Muscle of leg (tissue), 16 donors: ENCODE measurements at places on chromosomes 12 and 14.

- H3K4me1 ChIP-seq = peaks cover 12% of the 10 kb centered on the region
- no peak overlapping the region for H3K4me3 ChIP-seq
- H3K27me3 ChIP-seq = no peaks in the 10 kb centered on the region
- H3K27ac ChIP-seq = no peak overlapping the region
- no peak for DNase-seq
These were observed 44.4 kb downstream of the ANO6 start for GRCh38 chr12:45260104-45260815.

DNA sequence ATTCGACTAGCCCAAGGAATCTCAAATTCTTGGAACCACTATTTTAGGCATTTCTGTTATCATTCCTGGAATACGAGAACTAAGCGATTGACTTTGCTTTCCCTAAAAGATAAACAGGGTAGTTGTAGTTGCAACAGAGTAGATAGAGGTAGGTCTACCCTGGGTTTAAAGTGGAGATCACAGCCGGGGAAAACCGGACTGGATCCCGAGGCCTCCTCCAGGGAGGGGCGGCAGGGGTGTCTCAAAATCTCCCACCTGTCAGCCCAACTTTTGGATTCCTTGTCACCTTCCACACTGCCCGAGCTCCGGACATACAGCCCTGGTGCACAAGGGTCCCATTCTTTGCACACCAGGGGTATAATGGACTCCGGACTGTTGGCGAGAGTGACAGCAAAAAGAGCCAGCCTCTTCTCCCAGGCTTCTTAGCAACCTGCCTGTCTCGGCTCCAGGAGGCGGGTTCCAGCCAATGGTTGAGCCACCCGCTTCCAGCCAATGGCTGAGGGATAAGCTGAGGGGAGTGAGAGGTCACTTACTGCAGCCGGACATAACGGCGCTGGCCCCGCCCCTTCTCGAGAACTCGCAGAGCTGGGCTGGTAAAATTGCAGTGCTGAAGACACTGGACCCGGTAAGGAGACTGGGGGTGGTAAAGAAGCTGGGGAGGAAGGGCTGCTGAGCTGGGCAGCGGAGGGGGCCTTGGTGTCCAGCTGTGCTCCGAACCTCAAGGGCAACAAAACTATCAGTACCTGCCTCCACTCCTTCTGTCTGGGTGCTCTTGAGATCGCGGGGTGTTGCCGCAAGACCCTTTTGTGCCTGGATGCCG is at the start of gene SUOX:
Gene SUOX, plus strand, starts transcription at position 562 of the 820 bp plus-strand sequence. CDS start 4,946 bp downstream, outside the sequence.
- no peaks in the 10 kb centered on the region for H3K27me3 ChIP-seq
- H3K27ac ChIP-seq = peak within 1 kb of the TSS; percentile 94
- peak; percentile 99 for DNase-seq
- H3K36me3 ChIP-seq = peaks cover 37% of the 10 kb centered on the region
- H3K4me1 ChIP-seq = peaks cover 10% of the 10 kb centered on the region

GRCh38 chr12:128557231-128557630 is 266.5 kb downstream of the SLC15A4 start:
- DNase-seq = no peak
- H3K4me3 ChIP-seq = no peak overlapping the region
- H3K27me3 ChIP-seq = peaks cover 18% of the 10 kb centered on the region
- no peaks in the 10 kb centered on the region for H3K36me3 ChIP-seq

DNA sequence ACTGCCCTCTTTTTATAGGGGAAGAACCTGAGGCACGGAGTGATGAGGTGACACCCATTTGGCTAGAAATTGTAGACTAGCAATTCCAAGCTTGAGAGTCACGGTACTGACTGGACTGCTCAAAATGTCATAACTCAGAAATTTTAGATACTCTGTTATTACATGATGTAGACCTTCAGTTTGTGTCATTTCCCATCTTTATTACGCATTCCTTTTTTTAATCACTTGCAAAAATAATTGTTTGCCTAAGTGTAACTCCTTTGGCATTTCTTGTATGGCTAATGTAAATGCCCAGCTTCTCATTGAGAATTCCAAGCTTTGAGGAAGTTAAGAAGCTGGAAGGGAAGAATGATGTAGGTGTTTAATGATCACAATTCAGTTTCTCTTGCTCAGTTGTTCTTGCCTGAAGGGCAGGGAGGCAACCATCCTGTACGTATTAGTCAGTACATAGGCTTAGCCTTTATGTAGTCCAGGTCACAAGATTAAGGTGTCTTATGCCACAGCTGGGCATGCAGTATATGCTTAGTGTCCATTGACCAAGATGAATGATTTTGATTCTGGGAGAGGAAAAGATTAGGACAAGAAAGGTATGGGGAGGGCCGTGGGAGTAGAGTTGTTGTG is 68.2 kb upstream of the EVL start:
- no peak for DNase-seq
- no peaks in the 10 kb centered on the region for H3K36me3 ChIP-seq
- H3K27me3 ChIP-seq = no peaks in the 10 kb centered on the region
- H3K4me3 ChIP-seq = no peak overlapping the region
- no peaks in the 10 kb centered on the region for H3K4me1 ChIP-seq
- H3K27ac ChIP-seq = no peak overlapping the region

DNA sequence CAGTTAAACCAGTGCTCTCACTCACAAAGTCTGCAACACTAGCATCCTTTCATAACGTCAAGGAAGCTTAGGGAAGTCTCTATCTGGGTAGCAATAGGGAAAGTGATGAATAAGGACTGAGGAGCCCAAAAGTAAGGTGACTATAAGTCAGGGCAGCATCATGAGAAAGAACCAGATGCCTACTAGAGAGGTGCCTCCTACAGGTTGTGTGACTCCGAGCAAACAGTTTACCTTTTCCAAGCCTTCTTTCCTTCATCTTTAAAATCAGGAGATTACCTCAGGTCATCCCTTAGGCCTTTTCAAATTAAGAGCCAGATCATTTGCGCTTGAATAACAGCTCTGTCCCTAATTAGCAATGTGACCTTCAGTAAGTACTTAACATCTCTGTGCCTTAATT is 40.2 kb downstream of the RTN1 start:
- H3K4me3 ChIP-seq = no peak overlapping the region
- no peak for DNase-seq
- H3K27ac ChIP-seq = no peak overlapping the region
- no peaks in the 10 kb centered on the region for H3K27me3 ChIP-seq

GRCh38 chr14:99747582-99748330 is 45.5 kb upstream of the EML1 start:
- H3K4me1 ChIP-seq = peaks cover 58% of the 10 kb centered on the region
- H3K36me3 ChIP-seq = no peaks in the 10 kb centered on the region
- H3K27ac ChIP-seq = peak overlapping the region; percentile 42
- no peak overlapping the region for H3K4me3 ChIP-seq

DNA sequence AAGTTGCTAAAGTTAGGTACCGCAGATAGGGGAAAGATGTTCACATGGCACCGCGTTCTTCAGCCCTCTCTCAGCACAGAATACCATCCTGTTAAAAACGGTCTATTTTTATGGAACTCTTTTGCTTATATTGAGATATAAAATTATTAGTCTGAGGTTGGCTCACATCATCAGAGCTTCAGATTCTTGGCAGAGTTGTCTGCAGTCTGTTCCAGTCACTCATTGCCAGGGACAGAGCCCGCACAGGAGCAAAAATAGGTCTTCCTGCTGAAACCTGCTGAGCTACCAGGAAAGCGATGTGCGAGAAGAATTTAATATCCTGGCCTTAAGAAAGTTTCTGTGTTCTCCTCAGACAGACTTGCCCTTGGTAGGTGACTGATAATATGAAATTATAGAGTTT is 249.8 kb downstream of the VRK1 start:
- H3K27ac ChIP-seq = no peak overlapping the region
- no peak overlapping the region for H3K4me3 ChIP-seq
- peaks cover 8% of the 10 kb centered on the region for H3K4me1 ChIP-seq
- H3K36me3 ChIP-seq = no peaks in the 10 kb centered on the region
- DNase-seq = peak; percentile 51
- H3K27me3 ChIP-seq = no peaks in the 10 kb centered on the region

GRCh38 chr12:14257734-14258574 is 107.5 kb upstream of the ATF7IP start:
- H3K27ac ChIP-seq = peak overlapping the region; percentile 96
- H3K4me1 ChIP-seq = peaks cover 43% of the 10 kb centered on the region
- H3K4me3 ChIP-seq = no peak overlapping the region
- no peaks in the 10 kb centered on the region for H3K27me3 ChIP-seq
- DNase-seq = peak; percentile 99
- H3K36me3 ChIP-seq = no peaks in the 10 kb centered on the region

- no peaks in the 10 kb centered on the region for H3K27me3 ChIP-seq
- H3K4me3 ChIP-seq = no peak overlapping the region
- H3K27ac ChIP-seq = no peak overlapping the region
- no peak for DNase-seq
- peaks cover 27% of the 10 kb centered on the region for H3K36me3 ChIP-seq
These were observed 12.4 kb downstream of the MTERF2 start for GRCh38 chr12:106974511-106974910.

DNA sequence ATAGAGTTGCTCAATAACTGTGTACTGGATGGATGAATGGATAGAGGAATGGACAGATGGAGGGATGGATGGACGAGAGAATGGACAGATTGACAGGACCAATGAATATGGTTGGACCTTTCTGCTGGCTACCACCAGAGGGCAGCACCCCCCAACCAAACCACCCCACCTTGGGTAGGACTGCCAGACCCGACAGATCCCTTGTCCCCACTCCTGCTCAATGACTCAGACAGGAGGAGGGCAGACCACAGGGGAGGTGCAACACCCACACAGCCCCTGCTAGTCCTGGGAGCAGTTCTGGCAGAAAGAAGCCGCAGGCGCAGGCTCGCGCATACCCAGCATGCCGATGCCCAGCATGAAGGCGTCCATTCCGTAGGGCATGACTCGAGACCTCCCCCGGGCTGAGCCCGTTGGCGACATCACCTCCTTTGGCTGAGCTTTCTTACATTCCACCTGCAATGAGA is 12.4 kb downstream of the MSI1 start:
- peaks cover 12% of the 10 kb centered on the region for H3K36me3 ChIP-seq
- no peak overlapping the region for H3K4me3 ChIP-seq
- peak; percentile 71 for DNase-seq
- no peak overlapping the region for H3K27ac ChIP-seq

DNA sequence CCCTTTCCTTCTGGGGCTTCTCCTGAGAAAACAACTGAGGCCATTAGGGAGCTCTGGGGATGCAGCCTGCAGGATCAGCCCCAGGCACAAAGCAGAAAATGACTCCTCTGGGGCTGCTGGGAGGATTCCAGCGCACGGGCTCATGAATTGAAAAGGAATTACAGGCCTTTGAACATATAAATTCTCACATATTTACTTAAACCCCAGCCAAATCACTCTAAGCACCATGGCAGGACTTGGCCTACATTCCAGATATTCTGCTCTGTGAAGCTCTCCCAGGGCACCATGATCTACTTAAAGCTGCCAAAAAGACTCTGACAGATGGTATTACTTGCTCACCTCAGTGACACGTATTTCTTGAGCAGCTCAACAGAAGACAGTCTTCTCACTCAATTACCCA is 87.2 kb downstream of the ZFC3H1 start:
- peaks cover 2% of the 10 kb centered on the region for H3K4me1 ChIP-seq
- DNase-seq = peak; percentile 50
- H3K27me3 ChIP-seq = peaks cover 11% of the 10 kb centered on the region
- H3K36me3 ChIP-seq = no peaks in the 10 kb centered on the region
- H3K27ac ChIP-seq = no peak overlapping the region

- no peak overlapping the region for H3K27ac ChIP-seq
- peaks cover 30% of the 10 kb centered on the region for H3K4me1 ChIP-seq
- H3K4me3 ChIP-seq = no peak overlapping the region
- no peaks in the 10 kb centered on the region for H3K27me3 ChIP-seq
- H3K36me3 ChIP-seq = peaks cover 6% of the 10 kb centered on the region
These were observed 162.7 kb downstream of the FOXN3 start for GRCh38 chr14:89254166-89254909.

DNA sequence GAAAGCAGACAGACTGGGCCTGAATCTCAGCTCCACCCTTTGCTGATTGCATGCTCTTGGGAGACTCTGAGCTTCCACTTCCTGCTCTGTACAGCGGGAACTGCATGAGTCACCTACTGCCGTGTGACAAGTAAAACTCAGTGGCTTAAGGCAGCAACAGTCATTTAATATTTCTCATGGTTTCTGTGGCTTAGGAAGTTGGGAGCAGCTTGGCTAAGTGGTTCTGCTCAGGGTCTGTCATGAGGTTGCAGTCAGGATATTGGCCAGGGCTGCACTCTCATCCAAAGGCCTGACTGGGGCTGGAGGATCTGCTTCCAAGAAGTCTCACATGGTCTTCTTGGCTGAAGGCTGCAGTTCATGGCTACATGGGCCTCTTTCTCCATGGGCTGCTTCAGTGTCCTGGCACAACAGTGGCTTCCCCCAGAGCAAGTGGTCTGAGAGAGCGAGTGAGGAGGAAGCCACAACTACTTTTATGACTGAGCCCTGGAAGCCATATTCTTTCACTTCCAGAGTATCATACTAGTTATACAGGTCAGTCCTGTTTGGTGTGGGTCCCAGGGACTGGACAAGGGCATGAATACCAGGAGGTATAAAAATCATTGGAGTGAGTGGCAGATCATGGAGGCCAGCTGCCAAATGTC is 49.7 kb downstream of the FAM222A start:
- H3K4me3 ChIP-seq = no peak overlapping the region
- H3K36me3 ChIP-seq = no peaks in the 10 kb centered on the region
- H3K27me3 ChIP-seq = no peaks in the 10 kb centered on the region
- peaks cover 20% of the 10 kb centered on the region for H3K4me1 ChIP-seq
- H3K27ac ChIP-seq = no peak overlapping the region
- no peak for DNase-seq

GRCh38 chr12:53346491-53346890 is 10.3 kb upstream of the SP7 start:
- peaks cover 2% of the 10 kb centered on the region for H3K27me3 ChIP-seq
- no peak overlapping the region for H3K27ac ChIP-seq
- H3K4me1 ChIP-seq = peaks cover 16% of the 10 kb centered on the region
- H3K36me3 ChIP-seq = no peaks in the 10 kb centered on the region
- H3K4me3 ChIP-seq = no peak overlapping the region

- no peak overlapping the region for H3K4me3 ChIP-seq
- no peaks in the 10 kb centered on the region for H3K36me3 ChIP-seq
- H3K27ac ChIP-seq = no peak overlapping the region
- DNase-seq = no peak
These were observed 29.3 kb upstream of the ARHGAP5 start for GRCh38 chr14:32047791-32048190.

DNA sequence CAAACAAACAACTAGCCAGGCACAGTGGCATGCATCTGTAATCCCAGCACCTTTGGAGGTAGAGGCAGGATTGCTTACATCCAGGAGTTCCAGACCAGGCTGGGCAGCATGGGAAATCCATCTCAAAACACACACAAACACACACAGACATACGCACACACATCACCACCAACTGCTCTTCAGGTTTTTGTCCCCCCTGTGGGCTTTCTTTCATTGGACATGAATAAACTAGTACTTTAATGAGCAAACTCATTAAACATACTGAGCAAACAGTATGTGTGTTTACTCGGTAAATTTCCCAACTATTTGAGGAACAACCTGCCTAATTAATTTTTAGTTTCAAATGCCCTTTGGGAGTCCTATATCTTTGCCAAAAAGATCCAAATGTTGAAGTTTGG is 10.1 kb upstream of the RASSF3 start:
- DNase-seq = no peak
- H3K4me3 ChIP-seq = no peak overlapping the region
- H3K36me3 ChIP-seq = no peaks in the 10 kb centered on the region

GRCh38 chr12:115456946-115457689 is 773.1 kb upstream of the TBX3 start:
- no peak for DNase-seq
- H3K4me3 ChIP-seq = no peak overlapping the region
- no peaks in the 10 kb centered on the region for H3K36me3 ChIP-seq
- no peaks in the 10 kb centered on the region for H3K4me1 ChIP-seq
- H3K27ac ChIP-seq = no peak overlapping the region
- peaks cover 3% of the 10 kb centered on the region for H3K27me3 ChIP-seq
